ENCODE measurements at places on chromosomes 4 and X.

- DNase-seq = peak; percentile 67
Observed at GRCh38 chr4:71009890-71010588, 16.6 kb downstream of the DCK start.

GRCh38 chr4:153539422-153539821 is 73.3 kb downstream of the TMEM131L start:
- DNase-seq = no peak

- no peak for DNase-seq
Observed at GRCh38 chrX:46036508-46036907, 508.7 kb downstream of the ZNF674 start.

DNA sequence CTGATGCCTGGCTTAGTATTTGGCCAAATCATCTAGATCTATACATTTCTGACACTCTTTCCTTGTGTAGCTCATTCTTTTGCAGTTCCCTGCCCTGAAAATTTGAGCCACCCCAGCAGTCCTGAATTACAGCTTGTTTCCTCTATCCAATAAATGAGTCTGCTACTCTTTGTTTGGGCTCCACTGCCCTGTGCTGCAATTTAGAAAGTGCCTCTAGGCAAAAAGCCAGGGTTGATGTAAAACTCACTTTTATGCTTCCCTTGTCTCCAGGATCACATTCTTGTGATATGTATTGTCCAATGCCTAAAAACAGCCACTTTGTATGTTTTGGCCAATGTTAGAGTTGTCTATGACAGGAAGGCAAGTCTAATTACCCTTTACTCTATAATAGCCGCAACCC is 101.7 kb upstream of the MAP3K15 start:
- no peak for DNase-seq

DNA sequence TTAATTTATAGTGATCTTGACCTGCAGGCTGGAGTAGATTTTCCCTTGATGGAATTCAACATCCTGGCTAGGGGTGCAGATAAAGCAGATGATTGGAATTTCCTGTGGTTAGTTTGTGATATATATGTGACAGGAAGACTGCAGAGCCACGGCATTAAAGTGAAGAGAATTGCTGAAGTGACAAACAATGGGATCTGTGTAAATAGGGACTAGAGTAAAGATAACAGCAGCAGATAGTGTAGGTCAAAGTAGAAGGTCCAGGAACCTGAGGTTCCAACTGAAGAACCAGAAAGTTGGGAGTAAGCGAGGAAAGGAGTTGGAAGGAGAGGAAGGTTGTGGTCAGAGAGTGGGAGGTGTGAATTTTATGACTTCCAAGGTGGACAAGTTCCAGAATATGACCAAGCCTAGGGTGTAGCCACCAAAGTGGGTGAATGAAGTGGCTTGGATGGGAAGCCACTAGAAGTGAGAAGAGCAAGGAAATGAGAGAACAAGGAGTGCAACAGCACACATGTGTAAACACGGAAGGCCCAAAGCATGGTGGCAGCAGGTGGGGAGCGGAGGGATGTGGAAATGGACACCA is 325.0 kb downstream of the RAB28 start:
- DNase-seq = no peak

DNA sequence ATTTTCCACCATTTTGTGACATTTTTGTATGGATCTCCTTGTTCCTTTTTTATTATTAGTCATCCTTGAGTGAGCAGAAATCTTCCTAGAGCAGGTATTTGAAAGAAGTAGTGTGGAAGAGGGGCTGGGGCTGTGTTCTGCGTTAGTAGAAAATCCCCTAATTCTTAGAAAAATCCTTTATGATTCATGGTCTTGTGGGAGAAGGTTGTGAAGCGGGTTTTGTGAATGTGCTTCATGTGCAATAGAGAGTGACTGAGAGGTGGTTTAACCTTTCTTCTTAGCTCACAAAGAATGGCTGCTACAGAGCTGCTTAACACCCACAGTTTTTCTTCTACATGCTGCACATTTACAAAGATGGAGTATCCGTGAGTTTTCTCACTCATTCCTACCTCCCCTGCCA is 220.5 kb downstream of the IDS start:
- DNase-seq = no peak

DNA sequence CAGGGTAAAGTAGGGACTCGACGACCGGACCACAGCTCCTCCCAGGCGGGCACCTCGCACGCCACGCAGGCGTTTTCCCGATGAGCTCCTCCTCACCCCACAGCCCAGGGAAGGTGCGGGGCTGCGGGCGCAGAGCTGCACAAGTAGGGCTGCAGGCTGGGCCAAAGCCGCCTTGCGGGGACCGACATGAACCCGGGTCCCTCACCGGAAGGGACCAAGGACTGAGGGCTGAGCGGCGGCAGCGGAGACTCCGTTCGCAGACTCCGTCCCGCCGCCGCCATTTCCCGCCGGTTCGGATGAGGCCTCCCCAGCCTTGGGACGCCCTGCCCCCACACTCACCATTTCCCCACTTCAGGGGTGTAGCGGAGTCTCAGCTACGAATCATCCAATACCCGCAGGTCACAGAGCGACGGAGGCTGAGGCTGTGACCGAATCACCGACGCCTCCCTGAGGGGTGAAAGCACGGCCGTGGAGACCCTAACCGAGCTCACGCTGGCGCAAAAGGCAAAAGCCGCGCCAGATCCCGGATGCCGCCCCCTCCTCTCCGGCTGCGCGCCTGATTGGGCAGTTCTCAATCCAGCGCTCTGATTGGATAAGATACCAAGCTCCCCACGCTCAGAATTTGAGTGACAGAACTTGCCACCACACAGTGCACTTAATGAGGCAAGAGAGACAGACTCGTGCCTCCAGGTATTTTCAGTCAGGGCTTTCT is at the start of gene ZNF732:
Gene ZNF732 (minus strand): TSS at position 506 of the 712 bp plus-strand sequence. CDS start 164 bp downstream, at position 342.
- no peak for DNase-seq

GRCh38 chr4:153224474-153224873 is 20.2 kb downstream of the TRIM2 start:
- DNase-seq = no peak

DNA sequence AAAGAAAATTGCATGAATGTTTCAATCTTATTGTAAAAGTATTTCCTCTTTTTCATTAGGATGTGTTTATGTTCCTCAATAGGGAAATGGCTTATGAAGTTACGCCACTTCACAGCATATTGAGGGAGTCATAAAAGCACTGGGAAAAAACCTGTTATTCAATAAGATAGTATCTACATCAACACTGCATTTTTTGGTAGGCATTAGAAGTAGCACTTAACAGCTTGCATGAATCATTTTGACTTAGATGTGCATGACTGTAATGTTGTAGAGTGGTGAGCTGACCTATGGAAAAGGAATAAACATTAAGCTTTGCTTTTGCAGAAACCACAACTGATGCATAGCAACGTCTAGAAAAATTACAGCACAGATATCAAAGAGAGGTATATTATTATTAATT is 111.2 kb upstream of the GRXCR1 start:
- DNase-seq = no peak

GRCh38 chr4:178941975-178942374 is 1499.7 kb upstream of the AGA start:
- no peak for DNase-seq

DNA sequence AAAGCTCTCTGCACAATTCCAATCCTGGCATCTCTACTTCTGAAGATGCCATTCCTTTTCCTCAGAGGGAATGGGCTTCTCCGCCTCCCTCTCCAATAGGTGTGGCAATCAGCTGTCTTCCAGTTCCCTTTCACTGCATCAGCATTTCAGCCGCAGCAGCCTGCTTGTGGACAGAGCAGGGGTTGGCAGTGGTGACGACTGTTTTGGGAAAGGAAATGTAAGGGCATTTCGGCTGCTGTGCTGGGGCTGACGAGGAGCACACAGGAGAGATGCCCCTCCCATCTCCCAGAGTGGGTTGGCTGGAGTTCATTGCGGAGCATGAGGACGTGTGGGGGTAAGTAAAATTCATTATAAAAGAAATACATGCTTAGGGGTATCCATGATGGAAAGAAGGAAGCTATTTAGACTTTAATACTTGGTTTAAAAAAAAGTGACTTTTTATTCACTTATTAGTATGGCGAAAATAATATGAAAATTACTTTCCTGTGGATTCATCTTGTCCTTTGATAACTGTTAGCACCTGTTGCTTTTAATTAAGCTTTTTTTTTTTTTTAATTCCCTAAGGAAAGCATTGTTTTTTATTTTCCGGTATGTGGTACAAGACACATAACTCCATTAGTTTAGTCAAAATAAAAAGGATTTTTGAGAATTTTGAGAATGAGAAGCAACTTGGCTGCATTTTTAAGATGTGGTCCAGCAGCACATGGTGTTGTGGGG is at the start of gene LIMCH1:
Gene LIMCH1 (plus strand): TSS at position 141 of the 717 bp plus-strand sequence. CDS start 67,839 bp downstream, outside the sequence.
- DNase-seq = no peak

GRCh38 chr4:169127314-169127713 is 117.3 kb upstream of the CBR4 start:
- DNase-seq = no peak

DNA sequence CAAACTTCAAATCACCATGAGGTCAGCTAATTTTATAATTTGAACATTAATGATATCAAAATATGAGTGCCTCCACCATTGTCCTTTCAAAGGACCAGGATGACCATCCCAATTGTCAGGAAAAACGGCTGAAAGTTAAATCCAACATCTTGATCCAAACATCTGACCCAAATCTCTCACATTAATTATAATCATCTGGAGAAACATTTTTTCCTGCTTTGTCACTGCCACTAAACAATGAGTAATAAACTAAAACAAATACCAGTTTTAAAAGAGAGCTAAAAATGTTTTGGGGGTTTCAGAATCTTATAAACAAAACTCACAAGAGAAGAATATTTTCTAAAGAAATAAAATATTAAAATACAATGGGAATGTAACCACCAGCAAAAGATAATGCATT is 45.7 kb upstream of the NDST4 start:
- DNase-seq = no peak

DNA sequence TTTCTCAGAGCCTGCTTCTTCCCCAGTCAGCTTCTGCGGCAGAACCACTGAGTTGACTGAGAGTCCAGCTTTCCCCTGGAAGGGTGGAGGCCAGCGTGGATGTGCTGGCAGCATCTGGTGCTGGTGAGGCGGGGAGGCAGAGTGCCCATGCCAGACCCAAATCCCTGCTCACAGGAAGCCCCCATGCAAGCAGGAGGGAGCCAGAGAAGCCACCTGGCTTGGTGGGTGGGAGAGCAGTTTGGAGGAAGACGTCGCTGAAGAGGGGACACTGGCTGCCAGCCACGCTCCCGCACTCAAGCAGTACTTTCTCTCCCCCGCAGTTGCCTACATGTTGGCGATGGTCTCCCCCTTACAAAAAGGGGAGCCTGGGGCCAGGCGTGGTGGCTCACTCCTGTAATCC is 6.0 kb downstream of the PDZD4 start:
- DNase-seq = no peak

DNA sequence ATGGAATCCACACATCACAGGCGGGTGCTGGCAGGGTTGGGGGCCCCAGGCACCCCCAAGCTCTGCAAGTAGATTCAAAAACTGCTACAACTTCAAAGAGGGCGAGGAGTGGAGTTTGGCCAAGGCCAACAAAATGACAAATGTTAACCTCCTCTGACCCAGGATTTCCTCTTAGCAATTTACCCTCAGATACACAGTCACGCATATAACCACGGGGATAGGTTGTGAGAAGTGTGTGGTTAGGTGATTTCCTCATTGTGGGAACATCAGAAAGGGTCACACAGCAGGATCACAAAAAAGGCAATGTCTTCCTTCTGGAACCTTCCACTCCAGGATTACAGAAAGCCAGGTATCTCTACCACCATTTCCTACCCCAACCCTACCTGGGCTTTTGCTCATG is 62.4 kb downstream of the C4orf50 start:
- DNase-seq = no peak

DNA sequence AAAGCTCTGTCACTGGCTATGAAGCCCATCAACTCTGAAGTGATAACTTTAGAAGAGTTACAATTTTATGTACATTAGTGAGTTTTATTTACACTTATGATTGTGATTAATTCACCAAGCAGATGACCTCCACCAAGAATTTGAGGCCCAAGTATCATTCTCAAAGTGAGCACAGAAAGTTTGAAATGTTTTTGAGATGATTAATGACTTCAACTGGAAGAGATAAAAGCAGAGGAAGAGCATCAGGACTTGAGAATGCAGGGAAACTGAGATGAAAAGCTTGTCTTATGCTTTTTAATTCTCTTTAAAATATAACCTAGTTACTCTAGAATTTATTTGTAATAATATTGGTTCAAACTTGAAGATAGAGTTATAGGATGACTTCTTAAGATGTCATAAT is 112.8 kb upstream of the H2AZ1 start:
- DNase-seq = no peak

DNA sequence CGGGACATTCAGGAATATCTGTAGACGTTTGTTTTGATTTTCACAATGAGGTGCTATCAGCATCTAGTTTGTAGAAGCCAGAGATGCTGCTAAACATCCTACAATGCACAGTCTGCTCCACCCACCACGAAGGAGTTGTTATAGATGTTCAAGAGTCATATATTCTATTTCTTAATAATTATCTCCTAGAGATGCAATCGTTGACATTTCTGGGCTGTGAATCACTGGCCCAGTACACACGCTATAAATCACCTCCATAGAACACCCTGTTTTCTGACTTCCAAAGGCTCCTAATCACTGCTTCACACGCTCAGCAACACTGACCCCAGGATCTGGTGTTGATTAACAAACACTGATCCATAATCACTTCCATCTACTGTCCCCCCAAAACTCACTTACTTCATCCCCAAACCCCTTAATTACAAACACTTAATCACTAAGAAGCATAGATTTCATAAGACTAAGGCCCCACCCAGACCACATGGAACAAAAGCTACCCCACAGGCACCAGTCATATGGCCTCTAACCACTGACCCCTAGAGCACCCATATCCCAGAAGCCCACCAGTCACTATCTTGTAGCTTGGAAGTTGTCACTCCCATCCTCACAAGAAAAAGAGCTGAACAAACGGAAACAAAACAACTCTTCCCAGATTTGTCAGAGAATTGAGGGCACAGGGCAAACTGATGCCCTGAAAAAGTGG is 31.7 kb upstream of the ZNF41 start:
- DNase-seq = no peak

DNA sequence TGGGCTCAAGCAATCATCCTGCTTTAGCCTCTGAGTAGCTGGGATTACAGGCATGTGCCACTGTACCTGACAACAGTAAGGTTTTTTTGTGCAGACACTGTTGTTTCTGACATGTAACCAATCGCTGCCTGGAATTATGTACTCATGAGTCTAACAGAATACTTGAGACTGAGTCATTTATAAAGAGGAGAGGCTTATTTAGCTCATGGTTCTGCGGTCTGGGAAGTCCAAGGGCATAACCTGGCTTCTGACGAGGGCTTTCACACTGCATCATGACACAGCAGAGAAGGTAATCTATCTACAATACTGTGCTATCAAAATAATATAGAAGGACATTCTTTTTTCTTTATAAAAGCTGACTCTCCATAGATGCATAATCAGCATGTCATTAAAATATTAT is 115.5 kb upstream of the STOX2 start:
- DNase-seq = no peak

DNA sequence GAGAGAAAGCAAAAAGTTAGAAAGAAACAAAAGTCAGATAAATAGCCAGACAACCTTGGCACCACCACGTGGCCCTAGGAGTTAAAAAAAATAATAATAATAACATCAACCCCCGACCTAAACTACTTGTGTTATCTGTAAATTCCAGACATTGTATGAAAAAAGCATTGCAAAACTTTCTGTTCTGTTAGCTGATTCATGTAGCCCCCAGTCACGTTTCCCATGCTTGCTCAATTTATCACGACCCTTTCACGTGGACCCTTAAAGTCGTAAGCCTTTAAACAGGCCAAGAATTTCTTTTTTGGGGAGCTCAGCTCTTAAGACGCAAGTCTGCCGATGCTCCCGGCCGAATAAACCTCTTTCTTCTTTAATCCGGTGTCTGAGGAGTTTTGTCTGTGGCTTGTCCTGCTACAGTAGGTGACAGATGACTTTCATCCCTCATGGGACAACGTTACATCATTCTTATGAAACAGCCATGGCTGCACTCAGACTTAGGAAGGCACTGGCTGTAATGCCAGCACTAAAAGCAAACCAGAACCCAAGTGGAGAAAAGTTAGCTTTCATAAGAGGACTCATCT is 520 bp downstream of the ACOX3 start:
- DNase-seq = no peak
